ENCODE measurements at places on chromosomes 11 and 22.

GRCh38 chr11:120657306-120658070 is 145.9 kb downstream of the GRIK4 start:
- no peak for DNase-seq

- no peak for DNase-seq
Measured at GRCh38 chr11:57500515-57500914, 15.0 kb downstream of the SLC43A1 start.

- DNase-seq: no peak
Measured at GRCh38 chr11:26608507-26609146, 36.6 kb upstream of the MUC15 start.

- peak; percentile 7 for DNase-seq
Measured at GRCh38 chr11:15038963-15039362, 34.4 kb upstream of the CALCB start.

- no peak for DNase-seq
Measured at GRCh38 chr11:73916435-73916834, 34.4 kb upstream of the DNAJB13 start.

DNA sequence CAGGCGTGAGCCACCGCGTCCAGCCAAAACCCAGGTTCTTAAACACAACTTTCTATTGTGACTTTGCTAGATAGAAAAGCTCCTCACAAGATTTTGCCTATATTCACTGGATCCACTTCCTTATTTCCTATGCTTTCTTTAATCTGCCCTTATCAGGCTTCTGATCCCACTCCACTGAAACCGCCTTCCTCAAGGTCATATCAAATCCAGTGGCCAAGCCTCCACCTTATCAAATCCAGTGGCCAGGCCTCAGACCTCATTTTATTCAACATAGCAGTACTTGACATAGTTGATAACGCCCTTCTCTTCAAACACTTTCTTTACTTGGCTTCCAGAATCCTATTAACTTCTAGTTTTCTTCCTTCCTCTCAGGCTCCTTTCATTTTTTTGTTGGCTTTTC is 29.5 kb downstream of the DIXDC1 start:
- DNase-seq: no peak

DNA sequence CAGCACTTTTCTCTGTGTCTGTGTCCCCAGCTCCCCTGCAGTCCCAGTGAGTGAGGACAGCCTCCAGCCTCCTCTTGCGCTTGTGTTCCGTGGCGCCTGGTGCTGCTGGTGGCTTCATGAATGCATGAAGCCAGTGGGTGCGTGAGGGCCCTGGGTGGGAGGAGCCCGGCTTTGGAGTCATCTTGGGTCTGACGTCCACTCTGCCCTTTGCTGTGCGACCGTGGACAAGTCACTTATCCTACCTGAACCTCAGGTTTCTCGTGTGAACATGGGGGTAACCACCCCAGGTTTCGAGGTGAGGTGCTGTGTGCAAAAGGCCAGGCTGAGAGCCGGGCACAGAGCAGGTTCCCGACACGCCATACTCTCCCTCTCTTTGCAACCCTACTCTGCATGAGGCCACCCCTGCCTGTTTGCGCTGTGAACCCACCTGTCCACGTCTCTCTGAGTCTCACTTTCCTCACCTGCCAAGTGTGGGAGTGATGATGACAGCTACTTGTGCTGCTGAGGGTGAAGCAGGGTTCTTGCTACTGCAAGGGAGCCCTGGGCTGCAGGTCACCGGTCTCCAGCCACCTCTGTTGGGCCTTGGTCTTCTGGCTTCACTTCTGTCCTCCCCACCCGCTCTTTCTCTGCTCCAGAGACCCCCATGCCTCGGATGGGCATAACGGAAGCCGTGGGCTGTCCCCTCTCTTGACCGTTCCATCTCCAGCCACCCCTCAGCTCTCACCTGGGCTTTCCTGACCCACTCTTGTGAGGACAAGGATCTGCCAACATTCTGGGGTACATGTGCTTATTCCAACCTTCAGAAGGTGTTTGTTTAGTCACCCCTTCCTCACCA is 537.6 kb downstream of the TBC1D22A start:
- no peak for DNase-seq

GRCh38 chr11:83441171-83441570 is 155.0 kb upstream of the CCDC90B start:
- DNase-seq: no peak

DNA sequence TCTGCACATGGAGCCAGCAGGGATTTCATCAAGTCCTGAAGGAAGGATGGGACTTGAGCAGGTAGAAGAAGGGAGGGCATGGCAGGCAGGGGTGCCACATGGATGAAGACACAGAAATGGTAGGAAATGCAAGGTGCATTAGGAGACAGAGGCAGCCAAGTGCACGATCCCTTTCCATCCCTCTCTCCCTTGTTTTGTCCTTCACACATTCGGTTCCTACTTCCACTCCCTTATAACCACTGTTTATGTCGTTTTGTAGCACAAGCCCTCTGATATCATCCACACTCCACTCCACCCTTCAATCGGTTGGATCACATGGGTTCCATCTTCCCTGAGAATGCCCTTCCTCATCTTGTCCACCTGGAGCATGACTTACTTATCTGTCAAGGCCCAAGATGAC is 35.2 kb downstream of the IFT27 start:
- no peak for DNase-seq

DNA sequence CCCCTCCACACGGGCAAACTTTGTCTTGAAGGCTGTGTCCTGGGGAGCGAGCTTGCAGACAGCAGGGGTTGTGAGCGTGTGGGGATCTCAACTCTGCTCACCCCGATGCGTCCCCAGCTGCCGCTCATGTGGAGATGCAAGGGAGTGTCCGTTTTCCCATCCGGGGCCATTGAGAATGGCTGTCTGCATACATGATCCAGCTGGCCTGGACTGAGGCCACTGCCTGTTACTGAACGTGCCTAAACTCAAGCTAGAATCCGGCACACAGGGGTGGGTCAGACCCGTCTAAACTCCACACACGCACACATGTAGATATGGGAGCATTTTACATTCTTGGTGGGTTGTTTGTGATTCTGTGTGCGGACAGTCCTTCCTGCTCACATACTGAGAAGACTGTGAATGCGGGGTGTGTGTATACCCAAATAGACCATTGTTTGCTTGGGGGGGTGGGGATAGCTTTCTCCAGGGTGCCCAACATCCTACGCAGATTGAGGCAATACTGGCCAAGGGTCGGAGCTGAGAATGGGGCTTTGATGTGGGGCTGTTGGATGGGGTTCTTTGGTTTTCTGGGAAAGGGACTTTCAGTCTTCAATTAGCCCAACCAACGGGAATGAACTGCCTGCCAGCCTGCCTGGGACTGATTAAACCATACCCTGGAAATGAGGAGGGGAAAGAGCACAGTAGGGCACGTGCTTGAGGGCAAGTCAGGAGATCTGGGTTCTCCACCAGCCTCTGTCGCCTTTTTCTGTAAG is 60.4 kb downstream of the ST3GAL4 start:
- no peak for DNase-seq
